Mesothelial cell of epicardium (in vitro differentiated cells): ENCODE measurements at places on chromosomes 3 and 15.
A peak's percentile ranks its signal among the peaks of the same experiment; 100 is the strongest.

DNA sequence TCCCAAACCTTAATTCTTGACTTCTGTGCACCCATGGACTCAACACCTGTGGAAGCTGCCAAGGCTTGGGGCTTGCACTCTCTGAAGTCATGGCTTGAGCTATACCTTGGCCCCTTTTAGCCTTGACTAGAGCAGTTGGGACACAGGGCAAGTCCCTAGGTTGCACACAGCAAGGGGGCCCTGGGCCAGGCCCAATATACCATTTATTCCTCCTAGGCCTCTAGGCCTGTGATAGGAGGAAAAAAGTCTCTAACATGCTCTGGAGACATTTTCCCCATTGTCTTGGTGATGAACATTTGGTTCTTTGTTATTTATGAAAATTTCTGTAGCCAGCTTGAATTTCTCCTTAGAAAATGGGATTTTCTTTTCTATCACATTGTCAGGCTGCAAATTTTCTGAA is 186.1 kb downstream of the SEMA6D start:
- H3K36me3 ChIP-seq, result peaks cover 12% of the 10 kb centered on the region
- H3K4me3 ChIP-seq, result no peak overlapping the region
- no peak for DNase-seq

DNA sequence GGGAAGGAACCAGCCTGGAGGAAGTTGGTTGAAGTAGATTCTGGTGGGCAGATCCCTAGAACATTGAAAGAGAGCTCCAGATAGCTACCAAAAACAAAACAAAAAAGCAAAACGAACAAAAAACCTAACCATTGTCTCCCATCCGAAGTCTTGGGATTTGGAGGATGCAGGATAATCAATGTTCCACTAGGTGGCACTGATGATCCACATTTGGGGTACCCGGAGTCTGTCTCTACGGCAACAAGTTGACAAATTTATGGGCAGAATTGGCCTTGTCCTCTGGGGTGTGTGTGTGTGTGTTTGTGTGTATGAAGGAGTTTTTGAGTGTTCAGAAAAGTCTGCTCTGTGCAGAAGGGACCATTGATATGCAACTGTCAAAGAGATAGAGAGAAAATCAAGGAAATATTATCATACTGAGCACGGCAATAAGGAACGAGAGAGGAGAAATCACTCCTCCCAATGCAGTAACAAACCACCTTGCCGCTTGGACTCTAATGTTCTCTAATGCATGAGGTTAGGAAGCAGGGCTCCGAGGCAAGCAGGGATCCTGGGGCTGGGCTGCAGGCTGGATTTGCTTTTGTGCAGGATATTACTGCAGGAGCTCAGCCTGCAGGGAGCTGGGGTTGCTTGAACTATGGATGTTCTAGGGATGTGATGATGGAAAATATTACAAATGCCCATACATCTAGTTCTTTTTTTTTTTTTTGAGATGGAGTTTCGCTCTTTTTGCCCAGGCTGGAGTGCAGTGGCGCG is 59.8 kb upstream of the KLHL25 start:
- H3K27me3 ChIP-seq, result peaks cover 57% of the 10 kb centered on the region
- DNase-seq, result no peak
- no peak overlapping the region for H3K4me3 ChIP-seq

GRCh38 chr3:53255423-53255774 is 423 bp downstream of the TKT start:
- H3K4me3 ChIP-seq, result peak overlapping the region; percentile 90
- H3K27ac ChIP-seq, result peak overlapping the region; percentile 82
- no peaks in the 10 kb centered on the region for H3K36me3 ChIP-seq
- no peak for DNase-seq
- peaks cover 36% of the 10 kb centered on the region for H3K4me1 ChIP-seq

DNA sequence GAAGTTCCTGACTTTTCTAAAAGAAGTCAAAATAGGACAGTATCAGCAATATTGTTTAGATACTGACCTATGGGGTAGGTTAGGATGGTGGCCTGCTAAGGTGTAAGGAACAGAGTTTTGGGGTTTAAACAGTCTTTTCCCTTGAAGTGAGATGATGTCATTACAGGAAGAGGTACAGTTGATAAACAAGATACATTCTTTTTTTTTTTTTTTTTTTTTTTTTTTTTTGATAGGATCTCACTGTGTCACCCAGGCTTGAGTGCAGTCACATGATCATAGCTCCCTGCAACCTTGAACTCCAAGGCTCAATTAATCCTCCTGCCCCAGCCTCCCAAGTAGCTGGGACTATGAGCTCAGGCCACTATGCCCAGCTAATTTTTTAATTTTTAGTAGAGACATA is 33.3 kb downstream of the SLC25A36 start:
- DNase-seq, result no peak
- H3K4me1 ChIP-seq, result no peaks in the 10 kb centered on the region
- no peak overlapping the region for H3K4me3 ChIP-seq
- H3K27ac ChIP-seq, result no peak overlapping the region
- H3K36me3 ChIP-seq, result peaks cover 18% of the 10 kb centered on the region

GRCh38 chr3:14319654-14320182 is 82.7 kb upstream of the SLC6A6 start:
- H3K4me1 ChIP-seq, result peaks cover 3% of the 10 kb centered on the region
- no peaks in the 10 kb centered on the region for H3K36me3 ChIP-seq
- H3K4me3 ChIP-seq, result peak overlapping the region; percentile 26
- DNase-seq, result no peak

DNA sequence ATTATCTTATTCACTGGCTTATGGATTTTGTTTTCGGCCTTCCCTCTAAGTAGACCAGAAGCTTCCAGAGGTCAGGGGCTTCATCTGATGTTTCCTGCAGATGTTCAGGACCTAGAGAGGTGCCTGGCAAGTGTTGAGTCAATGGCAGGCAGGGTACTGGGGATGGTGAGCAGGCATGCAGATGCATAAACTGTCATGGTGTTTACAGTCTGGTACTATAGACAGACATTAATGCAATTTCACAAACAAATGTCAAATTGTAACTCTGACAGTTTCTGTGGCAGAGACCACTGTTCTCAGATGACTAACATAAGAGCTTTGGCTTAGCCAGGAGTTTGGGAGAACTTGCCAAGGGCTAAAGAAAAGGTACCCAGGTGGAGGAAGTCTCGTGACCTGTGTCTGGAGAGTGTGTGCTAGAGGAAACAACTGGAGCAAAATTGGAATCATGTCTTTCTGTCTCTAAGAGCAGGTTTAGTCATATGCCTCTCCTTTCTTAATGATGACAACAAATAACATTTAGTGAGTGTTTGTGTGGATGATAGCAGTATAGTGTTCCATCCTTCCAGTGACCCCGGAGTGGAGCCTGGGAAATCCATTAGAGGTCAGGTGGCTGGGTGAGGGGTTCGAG is 53.7 kb upstream of the TRAK1 start:
- no peak overlapping the region for H3K4me3 ChIP-seq
- H3K36me3 ChIP-seq, result peaks cover 13% of the 10 kb centered on the region
- peaks cover 36% of the 10 kb centered on the region for H3K4me1 ChIP-seq
- H3K27ac ChIP-seq, result peak overlapping the region; percentile 49

DNA sequence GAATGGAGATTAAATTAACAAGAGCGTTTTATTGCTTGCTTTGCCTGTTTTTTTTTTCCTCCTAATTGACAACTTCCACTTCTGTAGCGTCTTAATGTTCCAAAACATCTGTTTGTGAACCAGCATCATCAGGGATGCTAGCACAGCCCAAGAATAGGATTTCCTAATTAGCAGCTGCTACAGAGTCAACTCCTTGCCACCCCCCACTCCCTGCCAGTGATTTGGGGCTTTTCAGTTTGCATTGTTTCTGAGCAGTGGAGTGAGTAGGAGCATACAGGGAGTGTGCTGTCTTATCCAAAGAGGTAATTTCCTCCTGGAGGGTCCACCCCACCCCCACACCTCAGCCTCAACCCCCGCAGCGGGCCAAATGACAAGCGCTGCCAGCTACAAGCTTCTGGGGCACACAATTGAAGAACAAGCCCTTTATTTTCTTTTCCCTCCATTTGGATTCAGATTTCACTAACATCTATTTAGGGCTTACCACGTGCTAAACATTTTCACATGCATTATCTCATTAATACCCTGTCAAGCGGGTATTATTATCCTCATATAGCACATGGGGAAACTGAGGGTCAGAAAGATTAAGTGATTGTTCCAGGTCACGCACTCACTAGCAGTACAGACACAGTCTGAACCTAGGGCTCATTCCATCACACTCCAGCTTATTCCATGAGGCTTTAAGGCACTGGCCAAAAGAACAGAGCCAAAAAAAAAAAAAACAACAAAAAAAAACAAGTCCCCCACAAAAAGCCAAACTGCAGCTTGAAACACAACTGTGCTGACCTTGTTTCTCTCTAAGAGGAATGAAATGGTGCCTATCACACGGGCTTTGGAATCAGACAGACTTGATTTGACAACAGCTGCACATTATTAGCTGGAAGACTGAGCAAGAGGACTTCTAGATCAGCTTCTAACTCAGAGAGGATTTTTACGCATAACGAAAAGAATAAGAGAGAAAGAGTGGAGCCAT is 16.4 kb downstream of the HEG1 start:
- H3K27me3 ChIP-seq, result no peaks in the 10 kb centered on the region
- no peak overlapping the region for H3K4me3 ChIP-seq
- DNase-seq, result no peak
- H3K36me3 ChIP-seq, result peaks cover 9% of the 10 kb centered on the region
- H3K27ac ChIP-seq, result peak overlapping the region; percentile 49

DNA sequence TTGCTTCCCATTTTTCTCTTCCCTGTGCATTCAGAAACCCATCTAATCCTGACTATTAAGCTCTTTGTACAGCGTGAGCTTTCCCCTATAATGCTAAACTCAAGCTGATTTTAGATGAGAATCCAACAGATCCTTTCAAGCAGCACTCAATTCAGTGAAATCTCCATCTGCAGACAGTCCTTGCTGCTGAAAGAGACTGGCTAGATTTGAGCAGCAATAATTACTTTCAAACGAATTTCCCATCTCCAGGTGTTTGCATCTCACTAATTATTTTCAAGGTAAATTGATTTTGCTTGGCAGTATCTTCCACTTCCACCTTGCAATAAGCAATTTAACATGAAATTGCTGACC is 49.5 kb upstream of the SLC7A14 start:
- H3K27ac ChIP-seq, result no peak overlapping the region
- H3K27me3 ChIP-seq, result no peaks in the 10 kb centered on the region
- H3K36me3 ChIP-seq, result no peaks in the 10 kb centered on the region
- peaks cover 14% of the 10 kb centered on the region for H3K4me1 ChIP-seq

DNA sequence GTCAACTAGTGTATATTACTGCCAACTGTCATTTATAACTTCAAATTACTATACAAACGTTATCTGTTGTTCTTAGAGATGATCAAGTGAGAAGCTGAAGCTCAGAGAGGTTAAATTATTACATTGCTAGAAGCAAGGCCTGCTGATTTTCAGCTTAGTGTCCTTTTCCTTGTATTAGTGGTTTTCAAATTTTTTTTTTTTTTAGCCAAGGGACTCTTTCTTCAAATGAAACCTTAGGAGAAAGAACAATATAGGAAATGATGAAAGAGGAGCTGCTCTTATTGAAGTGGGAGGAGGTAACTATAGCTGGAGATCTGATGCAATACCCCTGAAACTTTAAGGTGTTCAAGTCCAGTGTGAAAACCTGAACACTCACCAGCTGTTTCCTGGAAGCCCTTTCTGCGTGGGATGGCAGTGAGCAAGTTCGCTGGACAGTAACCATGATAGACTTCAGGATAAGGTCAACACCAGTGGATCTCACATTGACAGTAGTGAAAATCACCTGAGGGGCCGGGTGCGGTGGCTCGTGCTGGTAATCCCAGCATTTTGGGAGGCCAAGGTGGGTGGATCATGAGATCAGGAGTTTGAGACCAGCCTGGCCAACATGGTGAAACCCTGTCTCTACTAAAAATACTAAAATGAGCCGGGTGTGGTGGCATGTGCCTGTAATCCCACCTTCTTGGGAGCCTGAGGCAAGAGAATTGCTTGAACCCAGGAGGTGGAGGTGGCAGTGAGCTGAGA is 376.2 kb downstream of the EDEM1 start:
- no peak overlapping the region for H3K4me3 ChIP-seq
- peaks cover 2% of the 10 kb centered on the region for H3K27me3 ChIP-seq
- DNase-seq, result no peak
- no peaks in the 10 kb centered on the region for H3K36me3 ChIP-seq
- no peaks in the 10 kb centered on the region for H3K4me1 ChIP-seq

- peaks cover 2% of the 10 kb centered on the region for H3K36me3 ChIP-seq
- DNase-seq, result no peak
- no peak overlapping the region for H3K27ac ChIP-seq
- no peaks in the 10 kb centered on the region for H3K27me3 ChIP-seq
- H3K4me3 ChIP-seq, result no peak overlapping the region
- peaks cover 12% of the 10 kb centered on the region for H3K4me1 ChIP-seq
Observed at GRCh38 chr3:124791142-124791541, 60.9 kb downstream of the UMPS start.

GRCh38 chr15:82979726-82980125 is 6.3 kb upstream of the RAMAC start:
- no peak overlapping the region for H3K27ac ChIP-seq
- H3K4me3 ChIP-seq, result no peak overlapping the region
- no peaks in the 10 kb centered on the region for H3K36me3 ChIP-seq
- no peaks in the 10 kb centered on the region for H3K27me3 ChIP-seq
- no peaks in the 10 kb centered on the region for H3K4me1 ChIP-seq
- no peak for DNase-seq

DNA sequence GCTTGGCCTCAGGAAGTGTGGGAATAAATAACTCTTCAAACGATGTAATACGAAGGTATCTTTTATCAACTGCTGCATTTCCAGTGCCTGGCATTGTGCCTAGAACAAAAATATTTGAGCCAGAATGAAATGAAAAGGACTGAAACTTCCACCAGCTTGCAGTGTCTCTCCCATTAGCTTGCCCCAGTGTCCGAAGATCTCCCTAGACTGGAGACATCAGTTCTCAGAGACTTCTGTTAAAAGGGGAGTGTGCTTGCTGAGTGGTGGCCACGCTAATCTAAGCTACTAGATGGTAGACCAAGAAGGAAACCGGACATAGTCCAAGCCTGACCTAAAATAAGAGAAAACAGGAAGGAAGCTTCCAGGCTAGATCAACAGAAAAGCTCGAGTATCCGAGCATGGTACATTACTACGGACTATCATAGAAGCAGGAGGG is 28.6 kb downstream of the KCNAB1 start:
- no peak overlapping the region for H3K4me3 ChIP-seq
- no peak for DNase-seq
- peak overlapping the region; percentile 70 for H3K27ac ChIP-seq
- H3K36me3 ChIP-seq, result no peaks in the 10 kb centered on the region
- H3K4me1 ChIP-seq, result peaks cover 37% of the 10 kb centered on the region

- no peak overlapping the region for H3K4me3 ChIP-seq
- no peak for DNase-seq
- H3K4me1 ChIP-seq, result peaks cover 6% of the 10 kb centered on the region
- no peaks in the 10 kb centered on the region for H3K27me3 ChIP-seq
- no peaks in the 10 kb centered on the region for H3K36me3 ChIP-seq
Observed at GRCh38 chr3:129560269-129560787, 17.4 kb downstream of the H1-8 start.

GRCh38 chr3:129378949-129379348 is 49.5 kb downstream of the EFCAB12 start:
- H3K36me3 ChIP-seq, result no peaks in the 10 kb centered on the region
- H3K4me1 ChIP-seq, result no peaks in the 10 kb centered on the region
